ENCODE measurements at places on chromosomes 12 and 14. TPM values are rescaled to one million over a fixed set of nuclear protein-coding genes. Genes with fewer than 3 reads are reported as not detected.
A peak's percentile ranks its signal among the peaks of the same experiment; 100 is the strongest.

Gene CFL2
- total RNA-seq, result 77.2 TPM

DNA sequence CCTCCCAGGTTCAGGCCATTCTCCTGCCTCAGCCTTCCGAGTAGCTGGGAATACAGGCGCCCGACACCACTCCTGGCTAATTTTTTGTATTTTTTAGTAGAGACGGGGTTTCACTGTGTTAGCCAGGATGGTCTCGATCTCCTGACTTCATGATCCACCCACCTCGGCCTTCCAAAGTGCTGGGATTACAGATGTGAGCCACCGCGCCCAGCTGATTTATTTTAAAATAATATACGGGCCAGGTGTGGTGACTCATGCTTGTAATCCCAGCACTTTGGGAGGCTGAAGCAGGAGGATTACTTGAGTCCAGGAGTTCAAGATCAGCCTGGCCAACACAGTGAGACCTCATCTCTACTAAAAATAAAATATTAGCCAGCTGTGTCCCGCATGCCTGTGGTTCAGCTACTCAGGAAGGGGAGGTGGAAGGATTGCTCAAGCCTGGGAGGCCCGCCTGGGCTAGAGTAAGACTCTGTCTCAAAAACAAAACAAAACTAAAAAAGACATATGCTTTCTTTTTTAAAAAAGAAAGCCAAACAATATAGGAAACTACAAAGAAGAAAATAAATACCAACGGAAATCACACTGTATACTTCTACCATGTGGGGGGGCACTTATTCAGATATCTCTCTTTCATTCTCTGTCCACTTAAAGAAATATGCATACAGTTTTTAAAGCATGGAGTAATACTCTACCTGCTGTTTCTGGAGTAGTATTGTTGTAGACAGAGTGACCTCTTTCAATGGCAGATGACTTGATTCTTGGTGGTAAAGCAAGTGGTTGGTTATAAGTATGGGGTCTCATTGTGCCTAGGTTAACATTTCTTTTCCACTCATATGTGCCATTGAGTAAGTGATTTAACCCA, 930 bp upstream of the MIA2 start:
- DNase-seq, result no peak

DNA sequence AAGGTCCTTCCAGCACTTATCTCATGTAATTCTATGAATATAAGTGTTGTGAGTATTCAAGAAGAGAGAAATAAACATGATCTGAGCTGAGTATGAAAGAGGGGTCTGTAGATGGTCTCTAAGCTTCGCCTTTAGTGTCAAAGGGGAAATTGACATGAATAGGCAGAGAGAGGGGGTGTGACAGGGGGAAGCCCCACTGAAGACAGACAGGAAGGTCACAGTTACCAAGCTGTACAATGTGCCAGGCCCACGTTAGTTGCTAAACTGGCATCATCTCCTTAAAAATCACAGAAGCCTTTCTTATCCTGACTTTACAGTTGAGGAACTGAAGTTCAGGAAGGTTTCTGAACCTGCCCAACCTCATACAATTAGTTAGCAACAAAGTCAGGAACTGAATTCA, 7.6 kb downstream of the ARHGEF40 start:
- no peak for DNase-seq

DNA sequence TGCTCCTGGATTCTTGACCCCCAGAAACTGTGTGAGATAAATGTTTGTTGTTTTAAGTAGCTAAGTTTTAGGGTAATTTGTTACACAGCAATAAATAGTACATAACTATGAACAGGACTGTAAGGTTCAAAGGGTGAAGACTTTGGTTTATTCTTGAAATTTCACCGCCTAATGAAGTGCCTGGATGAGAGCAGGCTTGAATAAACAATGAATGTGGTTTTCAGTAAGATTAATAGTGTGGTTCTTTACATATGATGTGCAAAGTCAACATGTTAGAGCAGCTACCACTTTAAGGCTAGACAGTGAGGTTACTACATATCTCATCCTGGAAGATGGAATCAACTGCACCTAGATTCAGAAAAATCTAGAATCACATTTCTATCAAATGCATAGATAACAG, 145.2 kb upstream of the BTG1 start:
- no peak for DNase-seq

DNA sequence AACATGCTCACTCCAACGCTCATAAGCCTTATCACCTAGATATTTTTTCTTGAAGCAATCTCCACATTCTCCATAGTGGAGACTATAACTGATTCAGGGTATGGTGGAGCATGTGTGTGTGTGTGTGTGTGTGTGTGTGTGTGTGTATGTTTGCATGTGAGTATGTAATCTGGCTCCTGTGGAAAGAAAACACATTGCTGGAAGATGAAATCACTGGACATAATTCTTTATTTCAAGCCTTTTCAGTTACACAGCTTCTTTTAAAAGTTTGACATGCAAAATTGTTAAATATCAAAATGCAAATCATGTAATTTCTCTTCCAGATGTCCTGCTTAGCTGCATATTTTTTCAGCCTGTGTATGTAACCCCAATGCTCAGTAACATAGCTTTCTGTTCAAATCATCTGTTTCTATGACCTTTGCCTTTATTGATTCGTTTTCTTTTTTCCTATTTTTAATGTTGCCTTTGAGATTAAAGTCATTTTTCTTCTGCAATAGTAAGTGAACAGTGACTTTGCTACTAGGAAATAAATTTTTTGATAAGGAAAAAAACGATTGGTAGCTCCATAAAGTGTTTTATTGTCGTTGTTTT, 80.5 kb upstream of the BTG1 start:
- DNase-seq, result no peak

Gene SLIRP
- total RNA-seq, result 64.6 TPM

Gene ARL1
- 127 TPM for total RNA-seq

DNA sequence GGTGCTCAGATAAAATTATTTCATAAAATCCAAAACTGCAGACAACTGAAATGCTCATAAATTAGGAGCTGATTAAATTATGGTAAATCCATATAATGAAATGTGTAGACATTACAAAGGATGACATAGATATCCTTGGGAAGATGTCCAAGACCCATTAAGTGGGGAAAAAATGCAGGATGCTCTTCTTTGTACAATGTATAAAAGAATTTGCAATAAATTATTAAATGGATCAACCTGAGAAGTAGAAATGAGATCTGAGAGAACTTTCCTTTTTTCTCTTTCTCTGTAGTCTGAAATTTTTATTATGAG, 336.4 kb upstream of the E2F7 start:
- no peak for DNase-seq

- DNase-seq, result no peak
Measured at GRCh38 chr12:107580750-107581618, 104.6 kb upstream of the PWP1 start.

GRCh38 chr12:12334367-12335040, 15.5 kb downstream of the MANSC1 start:
- DNase-seq, result no peak

- DNase-seq, result no peak
Measured at GRCh38 chr14:98345161-98345560, 926.8 kb downstream of the BCL11B start.

- DNase-seq, result no peak
Measured at GRCh38 chr14:22491683-22492621, 97.1 kb downstream of the DAD1 start.

Gene NT5DC3
- total RNA-seq, result 26.2 TPM

DNA sequence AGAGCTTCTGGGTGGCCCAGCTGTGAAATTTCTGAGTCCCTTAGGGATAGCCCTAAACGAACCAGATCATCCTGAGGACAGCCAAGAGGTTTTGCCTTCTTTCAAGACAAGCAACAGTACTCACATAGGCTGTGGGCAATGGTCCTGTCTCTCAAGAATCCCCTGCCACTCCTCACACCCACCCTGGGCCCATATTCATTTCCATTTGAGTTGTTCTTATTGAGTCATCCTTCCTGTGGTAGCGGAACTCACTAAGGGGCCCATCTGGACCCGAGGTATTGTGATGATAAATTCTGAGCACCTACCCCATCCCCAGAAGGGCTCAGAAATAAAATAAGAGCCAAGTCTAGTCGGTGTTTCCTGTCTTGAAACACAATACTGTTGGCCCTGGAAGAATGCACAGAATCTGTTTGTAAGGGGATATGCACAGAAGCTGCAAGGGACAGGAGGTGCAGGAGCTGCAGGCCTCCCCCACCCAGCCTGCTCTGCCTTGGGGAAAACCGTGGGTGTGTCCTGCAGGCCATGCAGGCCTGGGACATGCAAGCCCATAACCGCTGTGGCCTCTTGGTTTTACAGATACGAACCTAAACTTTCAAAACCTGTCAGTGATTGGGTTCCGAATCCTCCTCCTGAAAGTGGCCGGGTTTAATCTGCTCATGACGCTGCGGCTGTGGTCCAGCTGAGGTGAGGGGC, 38.9 kb downstream of the DAD1 start:
- no peak for DNase-seq

DNA sequence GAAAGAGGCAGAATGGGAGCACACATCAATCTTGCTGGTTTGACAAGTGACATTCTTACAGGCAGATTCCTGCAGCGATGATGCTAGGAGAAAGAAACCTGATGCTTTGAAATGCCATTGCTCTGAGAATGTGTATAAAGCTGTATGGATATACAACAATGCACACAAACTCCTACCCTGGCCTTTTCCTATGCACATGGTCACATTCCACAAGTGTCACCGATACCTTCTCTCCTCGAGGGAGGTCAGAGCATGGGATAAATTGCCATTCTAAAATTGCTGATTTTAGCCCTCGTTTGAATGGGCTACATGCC, 11.9 kb downstream of the FGF6 start:
- DNase-seq, result no peak

DNA sequence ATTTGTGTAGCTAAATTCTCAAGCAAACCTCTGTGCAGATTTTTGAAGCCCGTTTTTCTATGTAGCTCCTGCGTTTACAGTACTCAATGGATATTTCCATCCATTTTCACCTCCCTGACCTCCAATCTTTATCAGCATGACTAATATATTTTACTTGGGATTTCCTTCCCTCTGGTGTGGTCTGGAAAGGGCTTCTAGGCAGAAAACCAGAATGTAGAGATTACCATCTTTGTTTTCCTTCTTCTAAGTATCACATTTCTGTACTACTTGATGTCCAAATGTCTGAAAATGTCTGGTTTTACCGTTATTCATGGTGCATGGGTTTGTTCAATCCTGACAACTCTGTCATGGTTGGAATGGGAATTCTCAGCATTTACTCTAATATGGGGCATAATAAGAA, 907.6 kb upstream of the FLRT2 start:
- DNase-seq, result no peak

- no peak for DNase-seq
Measured at GRCh38 chr12:111149299-111149698, 219.6 kb downstream of the PHETA1 start.

Gene TAS2R9
- total RNA-seq, result not detected

Gene ERP27
- total RNA-seq, result 0.73 TPM

DNA sequence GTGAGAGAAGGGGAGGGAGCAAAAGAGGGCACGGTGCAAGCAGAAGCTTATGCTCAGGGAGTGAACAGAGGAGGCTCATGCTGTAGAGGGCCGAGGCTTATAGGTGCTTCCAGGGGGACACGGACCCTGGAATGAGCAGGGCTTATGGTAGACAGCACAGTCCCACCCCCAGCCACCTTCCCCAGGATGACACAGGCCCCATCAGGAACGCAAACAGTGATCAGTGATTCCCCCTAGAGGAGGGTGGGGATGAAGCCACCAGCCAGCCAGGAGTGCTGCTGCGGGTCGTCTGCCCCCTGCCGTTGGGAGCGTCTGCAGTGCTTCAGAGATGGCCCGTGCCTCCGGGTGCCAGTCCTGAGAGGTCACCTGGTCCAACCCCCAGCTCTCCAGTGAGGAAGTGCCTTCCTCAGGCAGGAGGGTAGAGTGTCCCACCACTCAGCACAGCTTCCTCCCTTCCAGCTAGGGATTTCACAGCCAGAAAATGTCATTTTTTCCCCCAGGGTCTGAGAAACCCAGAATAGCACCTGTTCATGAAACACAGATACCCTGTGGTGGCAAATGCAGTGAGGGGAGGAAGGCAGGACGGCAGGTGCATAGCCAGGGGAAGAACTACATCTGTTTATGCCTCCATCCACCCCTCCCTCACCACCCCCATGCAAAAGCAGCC, 60.7 kb downstream of the SLC6A12 start:
- DNase-seq, result no peak

Gene OVCH1
- total RNA-seq, result 0.89 TPM

Gene ETNK1
- total RNA-seq, result 32.8 TPM

GRCh38 chr14:75905147-75905904, 76.5 kb downstream of the TGFB3 start:
- no peak for DNase-seq

DNA sequence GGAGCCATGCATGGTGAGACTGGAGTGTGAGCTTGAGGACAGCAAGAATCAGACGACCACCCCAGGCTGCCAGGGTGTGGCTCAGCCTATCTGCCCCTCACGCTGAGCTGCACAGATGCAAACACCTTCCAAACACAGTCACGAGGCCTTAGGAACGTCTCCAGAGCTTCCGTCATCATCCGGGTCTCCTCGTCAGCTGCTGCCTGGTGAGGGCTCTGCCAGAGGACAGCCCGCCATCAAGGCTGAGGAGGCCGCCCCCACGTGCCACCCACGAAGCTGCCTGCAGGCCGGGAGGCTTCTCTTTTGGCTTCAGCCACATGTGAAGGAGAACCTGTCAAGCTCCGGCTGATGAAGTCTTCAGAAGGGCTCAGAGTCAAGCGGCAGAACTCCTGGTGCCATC, 13.4 kb downstream of the DDX51 start:
- DNase-seq, result peak; percentile 87

GRCh38 chr12:120599672-120600552, 18.7 kb upstream of the POP5 start:
- no peak for DNase-seq

Gene LPAR5
- total RNA-seq, result 0.48 TPM

DNA sequence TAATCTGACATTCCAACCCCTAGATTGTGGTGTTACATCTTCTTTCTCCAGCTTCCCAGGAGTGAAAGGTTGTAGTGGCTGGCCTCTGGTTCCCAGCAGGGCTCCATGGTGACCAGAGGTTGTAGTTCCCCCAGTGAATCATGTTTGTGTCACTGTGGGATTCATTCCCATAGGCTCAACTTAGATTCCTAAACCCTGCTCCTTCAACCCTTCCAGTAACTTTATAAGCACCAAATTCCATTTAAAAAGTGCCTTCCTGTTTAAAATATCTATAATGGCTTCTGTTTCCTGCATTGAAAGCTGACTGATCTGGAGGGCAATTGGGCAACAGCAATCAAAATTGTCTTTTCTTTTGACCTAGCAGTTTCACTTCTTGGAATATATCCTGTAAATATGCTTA, 40.5 kb upstream of the TBC1D15 start:
- DNase-seq, result no peak

GRCh38 chr12:132018193-132018916, 68.6 kb downstream of the EP400 start:
- DNase-seq, result no peak

GRCh38 chr12:66859751-66860440, 181.0 kb upstream of the GRIP1 start:
- no peak for DNase-seq

DNA sequence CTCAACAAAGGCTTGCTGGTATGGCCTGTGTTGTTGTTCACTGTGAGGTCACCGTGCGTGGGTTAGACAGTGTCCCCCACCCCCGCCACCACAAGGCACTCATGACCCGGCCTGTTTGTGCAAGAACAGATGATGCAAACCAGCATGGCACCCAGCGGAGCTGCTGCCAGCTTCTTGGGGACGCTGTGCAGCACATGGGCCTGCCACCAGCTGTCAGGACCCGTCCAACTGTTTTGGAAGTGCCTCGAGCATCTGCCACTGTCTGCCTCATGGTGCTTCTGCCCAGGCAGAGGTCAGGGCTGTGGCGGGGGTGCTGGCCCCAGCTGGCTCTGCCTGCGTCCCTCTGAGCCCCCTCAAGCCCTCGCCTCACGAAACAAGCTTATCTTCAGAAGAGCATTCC, 1.5 kb downstream of the ASB2 start:
- no peak for DNase-seq

Measured in chondrocyte (in vitro differentiated cells).